ENCODE measurements at places on chromosomes 7 and 10. TPM values are rescaled to one million over a fixed set of nuclear protein-coding genes. Genes with fewer than 3 reads are reported as not detected.

The STEAP1 gene
- 4.5 TPM for total RNA-seq

- no peak for DNase-seq
Measured at GRCh38 chr10:14844948-14845347, 6.8 kb downstream of the HSPA14 start.

GRCh38 chr10:62402508-62402907, 28.3 kb downstream of the ZNF365 start:
- DNase-seq: no peak

DNA sequence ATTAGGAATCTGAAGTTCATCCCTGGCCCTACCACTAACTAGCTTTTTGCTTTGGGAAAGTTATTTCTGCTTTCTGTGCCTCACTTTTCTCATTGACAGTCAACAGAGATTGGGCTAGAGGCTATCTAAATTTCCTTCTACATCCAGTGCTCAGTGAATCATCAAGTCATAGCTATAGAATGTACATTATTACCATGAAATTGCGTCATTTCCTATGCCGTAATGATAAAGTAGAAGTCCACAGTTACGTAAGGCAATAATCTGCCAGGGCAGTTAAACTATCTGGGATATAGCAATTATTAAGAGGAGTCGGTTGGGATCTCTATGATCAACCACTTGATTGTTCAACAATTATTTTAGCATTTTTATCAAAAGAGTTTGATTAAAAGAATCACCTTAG, 64.4 kb downstream of the ITGB8 start:
- no peak for DNase-seq
